Muscle of arm (tissue), 14 donors: ENCODE measurements at places on chromosomes 11 and 22. TPM values are rescaled to one million over a fixed set of nuclear protein-coding genes. Genes with fewer than 3 reads are reported as not detected.

Gene SMTNL1
- 228 TPM for polyA plus RNA-seq

Gene ANKRD42
- polyA plus RNA-seq, result 16.1 TPM

Gene NXPE2
- polyA plus RNA-seq, result 0.22 TPM

Gene STK33
- polyA plus RNA-seq, result 3.8 TPM

Gene SBF2
- polyA plus RNA-seq, result 27.5 TPM

Gene ADSL
- polyA plus RNA-seq, result 98.0 TPM

Gene KRTAP5-10
- not detected for polyA plus RNA-seq

Gene OR51E1
- polyA plus RNA-seq, result 2.5 TPM

Gene PRSS23
- 21.2 TPM for polyA plus RNA-seq

GRCh38 chr22:20563941-20564371 lies 56.5 kb downstream of the MED15 start:
- no peak for DNase-seq

- DNase-seq, result no peak
These were observed 75.6 kb downstream of the ETS1 start for GRCh38 chr11:128511712-128512111.

DNA sequence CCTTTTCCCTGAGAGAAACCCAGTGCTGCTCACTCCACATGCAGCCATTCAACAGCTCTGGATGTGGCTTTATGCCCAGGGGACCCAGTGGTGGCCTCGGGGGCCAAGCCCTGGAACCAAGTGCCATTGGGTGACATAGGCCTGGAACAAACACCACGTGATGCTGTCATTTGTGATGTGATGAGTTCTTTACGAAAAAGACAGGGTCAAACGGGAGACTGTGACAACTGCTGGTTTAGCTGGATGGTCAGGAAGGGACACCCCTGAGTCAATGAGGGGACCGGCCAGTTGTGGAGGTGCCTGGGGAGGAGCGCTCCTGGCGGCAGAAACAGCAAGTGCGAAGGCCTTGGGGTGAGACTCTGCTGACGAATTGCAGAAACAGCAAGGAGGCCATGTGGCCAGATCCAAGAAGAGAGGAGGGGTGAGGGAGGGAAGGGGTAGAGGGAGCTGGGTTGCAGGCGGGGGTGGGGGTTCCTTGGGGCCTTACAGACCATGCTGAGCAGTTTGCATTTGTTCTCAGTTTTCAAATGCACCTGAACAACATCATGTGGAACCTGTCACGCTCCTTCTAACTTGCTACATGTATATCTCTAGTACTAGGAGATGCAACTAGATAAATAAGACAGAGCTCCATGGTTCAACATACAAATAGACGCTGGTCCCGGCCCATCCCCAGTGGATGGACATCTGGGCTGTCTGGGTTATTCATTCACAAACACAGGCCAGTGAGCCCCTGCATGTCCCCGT lies 56.1 kb downstream of the IGLL5 start:
- no peak for DNase-seq

DNA sequence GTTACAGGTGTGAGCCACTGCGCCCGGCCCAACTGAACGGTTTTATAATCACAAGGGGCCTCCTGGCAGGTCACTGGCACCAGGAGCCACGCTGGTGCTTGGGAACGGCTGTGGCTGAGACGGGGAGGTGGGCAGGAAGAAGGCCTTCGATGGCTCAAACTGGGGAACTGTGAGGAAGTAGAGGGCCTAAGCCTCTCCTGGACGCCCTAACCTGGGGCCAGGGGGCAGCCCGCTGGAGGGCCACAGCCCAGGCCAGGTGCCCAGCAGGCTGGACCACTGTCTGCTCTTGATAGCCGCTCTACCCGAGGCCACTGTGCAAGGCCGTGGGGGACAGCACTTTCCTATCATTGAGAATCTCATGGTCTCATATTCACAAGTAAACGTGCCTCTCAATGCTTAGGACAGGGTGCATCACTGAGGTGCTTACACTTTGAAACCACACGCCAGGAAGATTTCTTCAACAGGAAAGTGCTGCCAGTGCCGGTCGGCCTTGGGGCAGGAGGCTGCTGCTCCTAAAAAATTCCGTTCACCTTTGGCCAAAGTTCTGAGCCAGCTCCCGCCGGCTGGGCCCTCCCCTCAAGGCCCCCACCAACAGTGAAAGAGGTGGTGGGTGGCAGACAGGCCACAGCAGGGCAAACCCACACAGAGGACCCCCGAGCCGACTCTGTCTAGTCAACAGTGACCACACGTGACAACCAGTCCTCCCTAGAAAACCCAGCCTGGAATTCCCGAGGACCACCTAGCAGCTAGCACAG lies 7.2 kb downstream of the GATD1 start:
- no peak for DNase-seq

- no peak for DNase-seq
These were observed 263.6 kb downstream of the CTTN start for GRCh38 chr11:70661761-70662501.

- no peak for DNase-seq
These were observed 4.8 kb upstream of the CAT start for GRCh38 chr11:34433899-34434298.

DNA sequence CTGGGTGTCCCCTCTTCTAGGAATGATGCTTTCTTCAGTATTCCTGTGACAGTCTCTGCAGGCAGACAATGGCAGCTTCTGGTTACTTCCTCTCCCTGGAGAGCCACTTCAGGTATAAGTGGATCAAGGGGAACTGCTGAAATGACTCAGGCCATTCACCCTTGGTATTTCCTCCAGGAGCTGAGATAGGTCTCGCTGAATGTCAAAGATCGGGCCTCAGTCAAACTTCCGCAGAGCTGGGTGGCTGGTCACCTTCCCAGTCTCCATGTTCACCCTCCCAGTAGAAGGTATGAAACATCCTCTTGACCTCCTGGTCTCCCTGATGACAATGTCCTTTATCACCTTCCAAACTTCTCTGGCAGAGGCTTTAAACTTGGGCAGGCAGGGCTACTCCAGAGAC lies 1.8 kb upstream of the ANKK1 start:
- DNase-seq, result no peak

- no peak for DNase-seq
These were observed 15.1 kb upstream of the RRAS2 start for GRCh38 chr11:14373941-14374646.

- no peak for DNase-seq
These were observed 2.2 kb downstream of the CALCA start for GRCh38 chr11:14969901-14970323.

DNA sequence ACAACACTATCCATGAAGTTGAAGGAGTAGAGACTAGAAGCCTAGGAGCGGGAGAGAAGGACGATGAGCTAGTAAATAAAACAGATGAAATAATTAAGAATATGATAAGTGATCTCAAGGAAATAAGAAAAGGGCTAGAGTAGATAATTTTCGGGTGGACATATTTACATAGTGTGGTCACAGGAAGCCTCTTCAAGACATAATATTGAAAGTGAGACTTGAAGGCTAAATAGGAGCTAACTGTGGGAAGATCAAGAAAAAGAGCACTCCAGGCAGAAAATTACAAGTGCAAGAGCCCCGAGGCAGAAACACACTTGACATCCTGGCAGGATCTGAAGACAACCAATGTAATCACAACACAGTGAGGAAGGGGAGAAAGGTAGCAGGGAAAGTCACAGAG lies 11.9 kb upstream of the PPFIBP2 start:
- DNase-seq, result no peak

GRCh38 chr11:108608548-108608947 lies 15.0 kb upstream of the EXPH5 start:
- DNase-seq, result no peak
